ENCODE measurements at places on chromosomes 4 and X. TPM values are rescaled to one million over a fixed set of nuclear protein-coding genes. Genes with fewer than 3 reads are reported as not detected.

DNA sequence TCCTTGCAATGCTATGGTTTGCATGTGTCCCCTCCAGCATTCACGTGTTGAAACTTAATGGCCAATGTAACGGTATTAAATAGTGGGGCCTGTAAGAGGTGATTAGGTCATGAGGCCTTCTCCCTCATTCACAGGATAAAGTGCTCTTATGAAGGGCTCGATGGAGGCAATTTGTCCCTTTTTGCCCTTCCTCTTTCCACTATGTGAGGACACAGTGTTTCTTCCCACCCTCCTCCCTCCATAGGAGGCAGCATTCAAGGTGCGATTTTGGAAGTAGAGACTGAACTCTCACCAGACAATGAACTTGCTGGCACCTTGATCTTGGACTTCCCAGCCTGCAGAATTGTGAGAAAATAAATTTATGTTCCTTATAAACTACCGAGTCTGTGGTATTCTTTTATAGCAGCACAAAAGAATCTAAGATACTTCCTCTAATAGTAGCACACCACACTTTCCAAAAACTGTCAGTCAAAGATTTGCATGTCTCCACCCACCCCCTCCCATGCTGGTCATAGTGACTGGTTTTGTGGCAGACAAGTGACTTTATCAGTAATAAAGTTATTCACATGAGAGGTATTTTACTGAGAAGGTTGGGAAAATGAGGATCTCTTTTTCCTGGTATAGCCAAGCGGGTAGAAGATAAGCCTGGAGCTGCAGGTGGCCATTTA, 113.5 kb upstream of the TTC29 start:
- peak; percentile 55 for DNase-seq
- H3K27me3 ChIP-seq = peaks cover 4% of the 10 kb centered on the region
- H3K4me1 ChIP-seq = peaks cover 20% of the 10 kb centered on the region
- peak overlapping the region; percentile 85 for H3K27ac ChIP-seq

DNA sequence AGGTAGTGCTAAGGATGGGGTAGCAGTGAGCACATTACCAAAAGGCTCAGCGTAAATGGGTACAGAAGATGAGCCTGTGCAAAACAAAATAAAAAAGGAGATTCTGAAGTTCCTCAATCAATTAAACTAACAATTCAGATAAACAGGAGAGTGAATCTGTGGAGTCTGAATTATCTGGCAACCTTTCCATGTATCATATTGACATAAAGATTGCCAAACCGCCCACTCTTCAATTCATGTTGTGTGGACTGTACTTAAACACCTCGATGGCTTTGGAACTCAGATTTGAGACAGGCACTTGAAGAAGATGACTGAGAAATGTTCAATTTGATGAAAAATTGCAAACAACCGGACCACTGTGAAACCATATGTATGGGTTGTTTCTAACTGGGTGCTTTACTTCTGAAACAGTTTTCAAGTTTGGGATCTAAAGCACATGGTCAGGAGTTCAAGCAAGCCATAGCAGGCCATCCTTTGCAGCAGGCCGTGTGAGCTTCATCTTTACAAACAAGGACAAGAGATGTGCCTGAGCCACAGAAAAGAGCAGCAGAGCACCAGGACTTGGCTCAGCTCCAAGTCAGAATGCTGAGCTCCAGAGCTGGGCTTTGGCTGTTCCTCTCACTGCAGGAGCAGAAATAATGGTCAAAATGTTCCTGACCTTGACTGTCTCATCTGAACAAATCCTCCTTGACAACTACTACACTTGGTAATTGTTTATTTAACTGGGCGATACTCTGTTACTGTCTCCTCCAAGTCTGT, 108.1 kb downstream of the MGST2 start:
- H3K4me3 ChIP-seq = no peak overlapping the region
- H3K36me3 ChIP-seq = no peaks in the 10 kb centered on the region
- no peak overlapping the region for H3K27ac ChIP-seq
- no peaks in the 10 kb centered on the region for H3K27me3 ChIP-seq

- no peak for DNase-seq
- H3K27me3 ChIP-seq = peaks cover 32% of the 10 kb centered on the region
- H3K36me3 ChIP-seq = no peaks in the 10 kb centered on the region
- H3K27ac ChIP-seq = no peak overlapping the region
- H3K4me3 ChIP-seq = no peak overlapping the region
Measured at GRCh38 chr4:3854661-3855060, 88.5 kb downstream of the ADRA2C start.

GRCh38 chr4:1496116-1496642, 89.9 kb upstream of the NKX1-1 start:
- DNase-seq = no peak
- H3K27ac ChIP-seq = no peak overlapping the region
- no peaks in the 10 kb centered on the region for H3K36me3 ChIP-seq
- no peaks in the 10 kb centered on the region for H3K4me1 ChIP-seq
- H3K4me3 ChIP-seq = no peak overlapping the region

- H3K27me3 ChIP-seq = no peaks in the 10 kb centered on the region
- H3K4me1 ChIP-seq = no peaks in the 10 kb centered on the region
- H3K4me3 ChIP-seq = no peak overlapping the region
- no peak for DNase-seq
- H3K36me3 ChIP-seq = no peaks in the 10 kb centered on the region
Measured at GRCh38 chr4:64911846-64912245, 502.6 kb upstream of the TECRL start.

- H3K4me3 ChIP-seq = no peak overlapping the region
- H3K27me3 ChIP-seq = peaks cover 12% of the 10 kb centered on the region
- DNase-seq = no peak
- H3K36me3 ChIP-seq = no peaks in the 10 kb centered on the region
Measured at GRCh38 chrX:8679550-8679949, 52.4 kb downstream of the ANOS1 start.

- H3K4me3 ChIP-seq = no peak overlapping the region
- no peak for DNase-seq
- H3K4me1 ChIP-seq = no peaks in the 10 kb centered on the region
- H3K27ac ChIP-seq = no peak overlapping the region
- no peaks in the 10 kb centered on the region for H3K27me3 ChIP-seq
- H3K36me3 ChIP-seq = no peaks in the 10 kb centered on the region
Measured at GRCh38 chrX:155313766-155314165, 20.6 kb downstream of the CLIC2 start.

GRCh38 chr4:24980740-24981139, 50.0 kb downstream of the LGI2 start:
- no peaks in the 10 kb centered on the region for H3K36me3 ChIP-seq
- no peak overlapping the region for H3K4me3 ChIP-seq
- H3K27ac ChIP-seq = no peak overlapping the region

DNA sequence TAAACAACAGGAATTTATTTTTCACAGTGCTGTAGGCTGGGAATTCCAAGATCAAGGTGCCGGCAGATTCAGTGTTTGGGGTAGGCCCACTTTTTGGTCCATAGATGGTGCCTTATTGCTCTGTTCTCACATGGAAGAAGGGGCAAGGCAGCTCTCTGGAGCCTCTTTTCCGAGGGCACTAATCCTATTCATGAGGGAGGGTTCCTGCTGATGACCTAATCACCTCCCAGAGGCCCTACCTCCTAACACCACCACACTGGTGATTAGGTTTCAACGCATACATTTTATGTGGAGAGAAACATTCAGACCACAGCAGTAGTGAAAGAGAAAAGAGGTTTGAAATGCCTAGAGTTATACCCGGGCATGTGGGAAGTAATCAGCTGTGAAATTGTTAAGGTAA, 1.4 kb upstream of the POLA1 start:
- no peaks in the 10 kb centered on the region for H3K27me3 ChIP-seq
- H3K4me1 ChIP-seq = peaks cover 8% of the 10 kb centered on the region
- no peak overlapping the region for H3K27ac ChIP-seq
- no peak for DNase-seq
- no peaks in the 10 kb centered on the region for H3K36me3 ChIP-seq

DNA sequence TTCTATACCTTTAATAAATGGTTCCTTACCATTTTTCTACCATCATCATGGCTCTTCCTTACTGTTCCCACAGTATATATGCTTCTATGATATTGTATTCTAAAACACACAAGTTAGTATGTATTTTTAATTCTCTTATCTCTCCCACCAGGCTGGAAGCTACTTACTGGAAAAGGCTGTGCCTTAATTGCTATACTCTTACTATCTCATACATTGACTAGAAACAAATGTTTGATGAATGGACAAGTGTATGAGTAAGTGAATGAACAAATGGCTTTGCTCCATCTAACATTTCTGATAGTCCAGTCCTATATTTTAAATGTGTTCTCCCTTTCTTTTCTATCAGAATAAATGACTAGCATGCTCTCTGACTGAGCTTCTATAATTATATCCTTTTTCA, 320.8 kb upstream of the RASGEF1B start:
- H3K36me3 ChIP-seq = peaks cover under 1% of the 10 kb centered on the region
- peak overlapping the region; percentile 33 for H3K27ac ChIP-seq
- no peak for DNase-seq
- H3K27me3 ChIP-seq = no peaks in the 10 kb centered on the region

GRCh38 chrX:97374266-97374665, 490.6 kb downstream of the RPA4 start:
- no peak overlapping the region for H3K4me3 ChIP-seq
- peaks cover 11% of the 10 kb centered on the region for H3K4me1 ChIP-seq
- H3K27ac ChIP-seq = peak overlapping the region; percentile 73
- H3K36me3 ChIP-seq = peaks cover 8% of the 10 kb centered on the region
- H3K27me3 ChIP-seq = no peaks in the 10 kb centered on the region

DNA sequence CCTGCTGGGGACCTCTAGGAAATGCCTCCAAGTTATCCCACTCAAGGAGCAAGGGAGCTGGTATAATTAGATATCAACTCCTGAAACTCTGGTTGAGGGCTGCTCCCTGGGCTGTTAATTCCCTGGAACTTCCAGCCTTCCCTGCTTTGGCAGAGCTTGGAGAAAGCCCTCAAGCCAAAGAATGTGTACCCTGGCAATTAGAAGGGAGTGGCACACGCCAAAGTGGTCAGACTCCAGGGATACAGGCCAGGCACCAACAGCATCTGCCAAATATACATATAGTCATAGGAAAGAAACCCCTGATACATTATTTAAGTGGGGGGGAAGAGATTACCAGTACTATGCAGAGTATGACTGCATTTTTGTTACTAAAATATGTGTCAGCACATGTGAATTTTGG, 616.8 kb downstream of the BCOR start:
- DNase-seq = no peak
- peaks cover 7% of the 10 kb centered on the region for H3K4me1 ChIP-seq
- H3K4me3 ChIP-seq = no peak overlapping the region
- H3K36me3 ChIP-seq = no peaks in the 10 kb centered on the region

- no peak overlapping the region for H3K27ac ChIP-seq
- H3K36me3 ChIP-seq = no peaks in the 10 kb centered on the region
- no peak overlapping the region for H3K4me3 ChIP-seq
- H3K27me3 ChIP-seq = no peaks in the 10 kb centered on the region
- DNase-seq = no peak
Measured at GRCh38 chrX:76220856-76221255, 48.0 kb downstream of the PBDC1 start.

GRCh38 chr4:30744957-30745640, 24.9 kb downstream of the PCDH7 start:
- DNase-seq = no peak
- H3K27me3 ChIP-seq = no peaks in the 10 kb centered on the region
- H3K4me1 ChIP-seq = no peaks in the 10 kb centered on the region

- DNase-seq = no peak
- no peak overlapping the region for H3K4me3 ChIP-seq
- peaks cover 36% of the 10 kb centered on the region for H3K27me3 ChIP-seq
- no peak overlapping the region for H3K27ac ChIP-seq
- no peaks in the 10 kb centered on the region for H3K4me1 ChIP-seq
- no peaks in the 10 kb centered on the region for H3K36me3 ChIP-seq
Measured at GRCh38 chrX:38489341-38489740, 72.0 kb upstream of the TSPAN7 start.

- H3K27ac ChIP-seq = no peak overlapping the region
- H3K27me3 ChIP-seq = no peaks in the 10 kb centered on the region
- H3K4me3 ChIP-seq = no peak overlapping the region
- H3K4me1 ChIP-seq = no peaks in the 10 kb centered on the region
- DNase-seq = no peak
Measured at GRCh38 chr4:94491322-94491721, 39.6 kb downstream of the PDLIM5 start.

DNA sequence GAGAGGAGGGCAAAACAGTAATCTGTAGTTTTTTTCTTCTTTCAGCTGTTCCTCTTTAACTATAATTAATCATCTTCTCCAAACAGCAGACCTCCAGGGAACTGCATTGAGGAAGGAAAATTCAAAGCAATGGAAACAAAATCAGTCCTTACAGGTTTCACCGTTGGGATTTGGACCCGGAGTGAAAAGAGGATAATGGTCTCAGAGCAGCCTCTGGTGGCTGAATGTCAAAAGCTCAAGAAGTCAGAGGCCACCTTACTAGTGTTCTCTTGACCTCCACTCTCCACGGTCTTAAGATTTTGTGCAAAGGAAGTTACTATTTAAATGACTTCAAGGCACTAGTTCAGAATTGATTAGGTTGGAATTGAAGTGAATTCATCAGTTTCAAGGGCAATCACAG, 16.0 kb upstream of the MID1 start:
- H3K27me3 ChIP-seq = peaks cover 5% of the 10 kb centered on the region
- no peak for DNase-seq
- H3K27ac ChIP-seq = no peak overlapping the region
- no peak overlapping the region for H3K4me3 ChIP-seq
- H3K4me1 ChIP-seq = no peaks in the 10 kb centered on the region

DNA sequence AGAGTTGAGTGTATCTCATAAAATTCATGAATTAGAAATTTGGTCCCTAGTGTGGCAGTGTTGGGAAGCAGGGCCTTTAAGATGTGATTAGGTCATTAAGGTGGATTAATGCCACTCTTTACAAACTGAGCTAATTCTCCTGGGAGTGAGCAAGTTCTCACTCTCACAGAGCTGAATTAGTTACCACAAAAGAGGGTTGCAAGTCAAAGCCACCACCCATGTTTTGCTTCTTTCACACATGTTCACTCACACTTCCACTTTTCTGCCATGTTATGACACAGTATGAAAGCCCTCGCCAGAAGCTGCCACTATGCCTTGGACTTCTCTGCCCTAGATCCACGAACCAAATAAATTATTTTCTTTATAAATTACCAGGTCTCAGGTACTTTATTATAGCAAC, 332.1 kb downstream of the ARAP2 start:
- H3K4me1 ChIP-seq = no peaks in the 10 kb centered on the region
- DNase-seq = no peak
- no peaks in the 10 kb centered on the region for H3K36me3 ChIP-seq
- no peak overlapping the region for H3K4me3 ChIP-seq
- H3K27ac ChIP-seq = no peak overlapping the region

PCDH7 gene
- not detected for polyA plus RNA-seq

ARHGAP4 gene
- polyA plus RNA-seq = 101 TPM

SCML1 gene
- 1.3 TPM for polyA plus RNA-seq

SYN1 gene
- polyA plus RNA-seq = not detected

RS1 gene
- not detected for polyA plus RNA-seq

CXCL8 gene
- polyA plus RNA-seq = 0.55 TPM

WWC2 gene
- polyA plus RNA-seq = 0.13 TPM

SMIM10 gene
- polyA plus RNA-seq = 0.54 TPM

GPM6B gene
- 0.74 TPM for polyA plus RNA-seq

EMCN gene
- not detected for polyA plus RNA-seq

HPGDS gene
- polyA plus RNA-seq = not detected

CCKAR gene
- polyA plus RNA-seq = not detected
